NCI-H2107 (cell line): ENCODE measurements at places on chromosomes 1 and 21.

GRCh38 chr1:102952400-102952799 is 155.9 kb downstream of the COL11A1 start:
- no peak for DNase-seq

GRCh38 chr1:174809755-174810280 is 189.9 kb upstream of the CACYBP start:
- DNase-seq, result peak; percentile 27

DNA sequence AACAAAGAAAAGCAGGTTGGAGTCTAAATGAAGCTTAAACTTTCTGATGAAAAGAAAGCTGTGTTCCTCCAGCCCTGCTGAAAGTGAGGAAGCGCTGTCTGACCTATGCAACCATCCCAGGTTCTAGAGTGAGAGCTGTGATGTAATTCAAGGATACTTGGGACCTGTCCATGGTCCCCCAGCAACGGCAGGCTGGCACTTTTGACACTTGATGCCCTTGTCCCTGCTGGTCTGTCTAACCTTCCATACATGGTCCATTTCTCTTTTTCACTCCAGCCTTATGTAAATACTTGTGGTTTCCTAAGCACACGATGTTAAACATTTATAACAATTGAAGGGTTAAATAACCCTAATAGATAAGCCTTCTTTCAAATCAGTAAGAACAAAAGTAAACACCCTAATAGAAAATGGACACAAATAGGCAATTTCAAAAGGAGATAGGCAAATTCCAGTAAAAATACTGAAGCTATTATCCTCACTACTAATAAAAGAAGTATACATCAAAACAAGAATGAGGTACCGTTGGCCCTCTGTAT is 17.7 kb upstream of the KDM4A start:
- DNase-seq, result peak; percentile 7

DNA sequence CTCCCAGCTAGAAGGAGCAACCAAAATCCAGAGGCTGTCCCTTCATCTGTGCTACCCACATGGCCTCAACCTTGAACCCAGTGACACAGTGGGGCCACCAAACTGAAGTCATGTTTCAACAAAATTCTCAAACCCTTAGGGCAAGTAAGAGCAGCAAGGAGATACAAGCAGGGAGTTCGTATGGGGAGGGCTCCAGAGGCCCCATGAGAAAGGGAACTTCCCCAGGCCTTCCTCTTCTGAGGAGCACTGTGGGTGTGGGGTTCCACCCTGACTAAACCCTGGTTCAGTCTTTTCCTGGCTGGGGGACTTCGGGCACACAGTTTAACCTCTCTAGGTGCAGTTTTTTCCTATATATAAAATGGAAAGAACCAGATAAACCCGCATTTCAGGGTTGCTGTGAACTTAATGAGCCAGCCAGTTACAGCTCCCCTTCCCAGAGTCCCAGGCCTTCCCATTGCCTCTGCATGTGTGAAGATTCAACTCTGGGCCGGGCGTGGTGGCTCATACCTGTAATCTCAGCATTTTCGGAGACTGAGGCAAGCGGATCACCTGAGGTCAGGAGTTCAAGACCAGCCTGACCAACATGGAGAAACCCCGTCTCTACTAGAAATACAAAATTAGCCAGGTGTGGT is 8.0 kb upstream of the THEMIS2 start:
- DNase-seq, result no peak

DNA sequence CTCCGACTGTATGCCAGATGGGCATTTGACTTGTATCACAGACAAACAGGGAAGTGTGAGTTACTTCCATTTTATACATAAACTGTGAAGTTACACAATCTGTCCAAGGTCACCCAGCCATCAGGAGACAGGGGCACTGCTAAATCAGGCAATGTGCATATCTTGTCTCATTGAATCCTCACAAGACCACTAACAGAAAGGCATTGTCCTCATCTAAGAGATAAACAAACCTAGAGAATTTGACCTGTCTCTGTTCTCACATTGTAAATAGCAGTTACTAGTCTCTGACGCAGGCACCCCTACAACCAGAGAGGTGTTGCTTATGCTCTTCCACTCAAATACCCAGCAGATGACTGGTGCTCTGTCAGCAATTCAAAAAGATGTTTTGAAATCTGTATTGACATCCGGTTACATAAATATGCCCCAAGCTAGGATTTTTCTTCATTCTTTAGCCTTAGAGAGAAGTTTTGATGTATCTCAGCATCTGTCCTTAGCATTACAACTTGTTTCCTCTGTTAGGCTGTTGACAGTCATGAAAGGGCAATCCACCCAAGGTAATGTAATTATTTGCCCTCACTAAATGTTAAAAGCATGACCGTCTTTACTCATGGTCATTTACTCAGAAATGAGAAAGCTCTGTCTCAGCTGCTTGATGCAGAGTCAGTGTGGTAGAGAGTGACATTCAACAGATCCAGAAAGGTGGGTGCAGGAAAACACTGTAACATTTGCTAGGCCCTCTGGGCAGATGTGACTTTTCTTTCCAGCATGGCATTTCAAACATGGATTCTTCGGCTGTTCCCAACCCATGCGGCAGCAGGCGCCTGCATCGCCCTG is 51.9 kb upstream of the ZNF326 start:
- DNase-seq, result no peak

DNA sequence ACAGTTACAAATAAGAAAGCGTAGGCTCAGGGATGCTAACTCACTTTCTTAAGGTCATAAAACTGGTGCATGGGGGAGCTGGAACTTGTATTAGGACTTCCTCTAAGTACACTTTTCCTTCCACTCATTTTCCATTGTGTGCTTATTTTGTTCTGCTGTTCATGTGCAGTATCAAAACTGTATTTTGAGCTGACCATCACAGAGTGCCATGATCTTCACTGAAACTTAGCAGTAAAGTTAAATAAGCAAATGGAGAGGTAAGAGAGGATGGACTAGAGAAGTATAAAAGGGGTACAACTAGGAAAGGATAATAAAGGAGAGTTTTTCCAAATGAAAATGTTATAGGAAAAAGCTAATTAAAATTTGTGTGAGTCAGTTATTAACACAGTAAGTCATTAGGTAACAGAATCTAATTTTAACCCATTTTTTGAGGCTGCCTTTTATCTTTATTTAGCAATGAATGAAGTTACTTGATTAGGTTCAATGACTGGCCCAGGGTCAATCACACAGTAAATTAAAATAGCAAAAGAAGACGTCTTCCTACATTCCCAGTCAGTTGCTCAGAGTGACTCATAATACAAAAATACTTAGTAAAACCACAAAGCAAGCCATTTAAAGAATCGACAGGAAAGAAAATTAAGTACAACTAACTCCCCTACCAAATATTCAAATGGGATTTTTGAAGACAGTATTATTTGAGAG is 165.8 kb upstream of the C1orf105 start:
- DNase-seq, result no peak

DNA sequence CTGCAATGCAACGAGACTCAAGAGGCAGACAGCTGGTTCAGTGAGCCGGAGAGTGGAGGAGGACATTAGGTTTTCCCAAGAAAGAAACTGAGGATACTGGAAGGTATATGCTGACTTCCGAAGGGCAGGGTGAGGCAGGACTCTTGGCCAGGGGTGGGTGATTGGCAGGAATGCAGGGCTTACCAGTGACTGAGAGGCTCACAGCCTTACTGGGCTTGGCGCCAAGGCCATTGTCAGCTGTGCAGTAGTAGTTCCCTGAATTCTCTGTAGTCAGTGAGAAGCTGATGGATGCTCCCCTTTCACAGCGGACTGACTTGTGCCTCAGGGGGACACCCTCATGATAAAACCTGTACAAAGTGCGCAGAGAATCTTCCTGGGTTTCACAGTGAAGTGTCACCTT is 9.6 kb downstream of the FCRL5 start:
- no peak for DNase-seq

DNA sequence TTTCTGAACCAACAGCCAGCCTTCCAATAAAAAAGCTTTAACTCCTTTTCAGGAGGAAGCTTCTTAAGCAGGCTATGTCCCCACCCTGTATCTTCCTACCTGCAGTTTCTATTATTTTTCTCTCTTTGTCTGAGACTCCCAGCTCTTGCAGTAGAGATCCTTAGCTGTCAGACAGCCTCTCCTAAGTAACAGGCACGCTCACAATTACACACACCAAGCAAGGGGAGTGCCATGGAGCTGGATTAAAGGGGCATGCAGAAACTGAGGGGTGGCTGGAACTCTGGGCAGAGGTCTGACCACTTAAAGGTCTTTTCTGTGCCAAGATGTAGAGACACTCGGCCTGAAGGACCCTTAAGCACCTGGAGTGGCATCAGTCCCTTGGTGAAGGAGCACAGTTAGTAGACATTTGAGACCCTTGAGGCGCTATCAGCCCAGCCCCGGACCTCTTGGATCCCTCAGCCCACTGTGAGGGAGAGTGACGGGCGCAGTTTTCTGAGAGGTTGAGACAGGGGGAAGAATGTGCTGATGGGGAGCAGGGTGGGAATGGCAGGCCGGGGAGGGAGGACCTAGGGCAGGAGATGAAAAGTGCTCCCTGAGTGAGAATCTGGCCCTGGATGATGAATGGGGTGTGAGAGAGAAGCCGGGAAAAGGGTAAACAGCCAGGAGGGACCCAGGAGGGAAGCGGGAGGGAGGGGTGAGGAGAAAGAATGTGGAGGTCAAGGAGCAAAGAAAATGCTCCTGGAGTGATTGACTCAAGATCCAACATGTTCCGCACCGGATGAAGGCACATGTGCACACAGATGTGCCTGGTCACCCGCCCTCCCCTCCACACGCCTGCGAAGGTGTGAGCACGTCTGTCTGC is 13.3 kb downstream of the PLXNA2 start:
- no peak for DNase-seq

DNA sequence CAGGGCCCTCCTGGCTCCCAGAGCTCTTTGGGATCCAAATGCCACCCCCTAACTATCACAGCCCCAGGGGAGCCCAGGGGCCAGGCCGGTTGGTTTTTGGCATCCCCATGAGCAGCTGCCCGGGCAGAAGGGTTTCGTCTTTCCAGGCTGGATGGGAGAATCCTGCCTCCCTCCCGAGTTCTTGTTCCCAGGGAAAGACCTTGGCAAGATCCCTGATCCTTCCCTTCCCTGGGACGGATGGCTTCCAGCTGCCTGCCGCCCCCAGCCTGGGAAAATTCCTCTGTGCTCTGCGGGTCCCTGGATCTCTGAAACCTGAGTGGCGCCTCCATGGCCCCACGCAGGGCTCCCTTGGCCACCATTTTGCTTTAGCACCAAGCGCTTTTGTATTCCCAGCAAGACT is 55.6 kb downstream of the TAS1R2 start:
- no peak for DNase-seq

DNA sequence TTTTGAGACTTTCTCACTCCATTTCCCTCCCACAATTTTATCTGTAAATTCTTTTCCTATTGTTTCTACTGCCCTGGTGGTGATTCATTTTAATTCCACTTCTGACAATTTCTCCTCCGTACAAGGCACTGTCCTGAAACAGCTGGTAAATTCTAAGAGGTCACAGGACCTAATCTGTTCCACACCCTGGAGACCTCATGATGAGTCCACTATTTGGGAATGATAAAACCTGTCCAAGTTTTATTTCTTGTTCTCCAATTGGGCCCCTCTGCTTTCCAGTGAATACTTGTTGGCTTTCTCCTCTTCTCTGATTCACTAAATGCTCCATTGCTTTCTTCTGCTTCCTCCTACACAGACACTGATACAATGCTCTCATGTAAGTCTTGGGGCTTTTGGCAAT is 343.1 kb upstream of the DUSP10 start:
- DNase-seq, result no peak

- no peak for DNase-seq
Observed at GRCh38 chr1:207191776-207192175, 87.7 kb downstream of the C4BPA start.

GRCh38 chr1:232917053-232917452 is 33.4 kb upstream of the NTPCR start:
- DNase-seq, result no peak

- DNase-seq, result no peak
Observed at GRCh38 chr1:231383159-231383860, 38.8 kb downstream of the EGLN1 start.

GRCh38 chr1:151705753-151706463 is 10.7 kb downstream of the CELF3 start:
- no peak for DNase-seq

GRCh38 chr1:34763142-34763781 is 3.7 kb downstream of the GJB4 start:
- DNase-seq, result no peak

DNA sequence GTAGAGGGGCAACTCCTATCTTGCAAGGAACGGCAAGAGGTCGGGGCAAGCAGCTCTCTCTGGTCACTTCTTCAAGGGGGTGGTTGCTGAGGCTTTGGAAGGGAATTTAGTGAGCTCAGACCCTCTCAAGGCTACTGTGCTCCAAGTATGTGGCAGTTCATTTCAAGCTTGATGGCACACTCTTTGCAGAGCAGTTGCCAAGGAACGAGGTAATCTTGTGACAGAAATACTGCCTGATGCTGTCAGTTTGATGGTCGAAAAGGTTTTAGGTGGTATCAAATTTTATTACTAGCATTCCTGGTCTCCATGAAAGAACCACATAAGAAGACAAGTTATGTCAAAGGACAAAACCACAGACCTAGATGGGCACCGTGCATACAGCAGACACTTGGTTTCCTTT is 13.1 kb downstream of the CFAP298 start:
- DNase-seq, result no peak

GRCh38 chr1:83970802-83971201 is 28.1 kb downstream of the TTLL7 start:
- DNase-seq, result no peak

DNA sequence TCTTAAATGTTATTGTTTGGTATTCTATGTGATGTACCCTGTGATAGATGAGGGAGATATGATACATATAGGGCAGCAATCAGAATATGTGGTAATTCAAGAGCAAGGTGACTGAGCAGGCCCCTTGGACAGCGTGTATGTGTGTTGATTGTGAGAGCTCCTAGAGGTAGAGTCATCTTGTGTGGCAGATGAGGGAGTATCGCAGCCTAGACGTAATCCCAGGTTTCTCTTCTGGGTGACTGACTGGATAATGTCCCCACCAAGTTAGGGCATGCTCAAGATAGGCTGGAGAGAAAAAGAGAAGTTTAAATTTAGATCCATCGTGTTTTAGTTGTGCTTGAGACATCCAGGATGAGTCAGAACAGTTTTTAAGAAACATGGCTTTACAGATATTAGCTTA is 185.3 kb downstream of the ZP4 start:
- no peak for DNase-seq

DNA sequence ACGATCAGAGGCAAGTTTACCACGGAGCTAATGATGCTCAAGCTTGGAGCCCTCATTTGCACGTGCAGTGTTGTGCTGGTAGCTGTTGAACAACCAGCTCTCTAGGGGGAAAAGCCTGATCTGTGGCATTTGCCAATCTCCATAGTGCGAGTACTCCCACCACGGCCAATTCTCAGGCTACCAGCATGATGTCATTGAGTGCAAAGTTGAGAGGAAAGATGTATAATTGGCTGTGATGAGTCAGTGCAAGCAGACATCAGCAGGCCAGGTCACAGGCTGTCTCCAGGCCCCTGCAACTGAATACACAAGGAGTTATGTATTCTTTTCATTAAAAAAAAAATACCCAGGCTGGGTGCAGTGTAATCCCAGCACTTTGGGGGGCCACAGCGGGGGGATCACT is 233.1 kb upstream of the VAMP3 start:
- no peak for DNase-seq

DNA sequence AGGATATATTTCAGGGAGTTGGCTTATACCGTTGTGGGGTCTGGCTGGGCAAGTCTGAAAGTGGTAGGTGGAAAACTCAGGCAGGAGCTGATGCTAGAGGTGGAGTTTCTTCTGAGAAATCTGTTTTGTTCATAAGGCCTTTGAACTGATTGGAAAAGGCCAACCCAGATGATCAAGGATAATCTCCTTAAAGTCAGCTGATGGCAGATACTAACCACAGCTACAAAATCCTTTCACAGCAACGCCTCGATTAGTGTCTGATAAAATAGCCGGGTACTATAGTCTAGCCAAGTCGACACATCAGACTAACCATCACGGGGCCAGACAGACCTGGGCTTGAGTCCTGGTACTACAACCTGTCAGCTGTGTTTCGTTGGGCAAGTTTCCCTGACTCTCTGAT is 21.4 kb downstream of the OPRD1 start:
- DNase-seq, result no peak
